ENCODE measurements at places on chromosomes 2 and 18. TPM values are rescaled to one million over a fixed set of nuclear protein-coding genes. Genes with fewer than 3 reads are reported as not detected.

The CNOT11 gene
- 53.7 TPM for polyA plus RNA-seq

The ANKRD30BL gene
- polyA plus RNA-seq, result 0.56 TPM

The FIGN gene
- polyA plus RNA-seq, result 10.4 TPM

The IL36B gene
- not detected for polyA plus RNA-seq

DNA sequence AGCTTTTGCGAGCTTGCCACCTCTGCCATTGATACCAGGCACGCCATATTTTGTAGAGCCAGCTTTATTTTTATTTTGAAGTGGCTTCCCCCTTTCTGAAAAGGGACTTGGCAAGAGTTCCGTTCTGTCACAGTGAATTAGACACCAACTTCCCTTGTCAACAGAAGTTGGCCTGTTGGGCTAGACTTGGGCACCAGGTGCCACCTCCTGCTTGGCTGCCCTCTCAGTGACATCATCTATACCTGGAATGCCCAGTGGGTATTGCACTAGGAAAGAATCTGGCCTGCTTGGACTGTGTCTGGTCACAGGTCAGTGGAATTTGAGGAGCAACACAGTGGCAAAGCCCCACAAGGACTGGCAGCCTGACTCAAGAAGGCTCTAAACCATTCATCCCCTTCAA, 101.0 kb downstream of the BCL2L11 start:
- no peak for DNase-seq

DNA sequence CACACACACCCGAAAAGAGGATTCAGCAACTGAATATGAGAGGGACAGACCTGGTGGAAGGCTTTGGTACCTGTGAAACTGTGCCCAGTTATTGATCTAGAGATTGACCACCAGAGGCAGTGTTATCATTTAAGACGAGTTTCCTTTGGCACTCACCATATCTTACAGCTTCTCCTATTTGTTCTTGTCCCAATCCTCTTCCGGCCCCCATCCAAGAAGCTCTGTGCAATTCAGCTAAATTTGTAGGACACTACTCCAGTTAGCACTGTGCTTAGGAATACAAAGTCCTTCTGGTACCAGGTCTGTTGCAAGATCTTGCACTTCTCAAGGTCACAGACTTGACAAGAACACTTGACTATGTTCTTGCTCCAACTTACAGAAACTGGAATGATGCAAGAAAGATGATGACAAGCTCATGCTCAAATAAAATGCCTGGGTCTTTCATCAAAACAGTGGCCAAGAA, 177.7 kb downstream of the TMEM247 start:
- no peak for DNase-seq

DNA sequence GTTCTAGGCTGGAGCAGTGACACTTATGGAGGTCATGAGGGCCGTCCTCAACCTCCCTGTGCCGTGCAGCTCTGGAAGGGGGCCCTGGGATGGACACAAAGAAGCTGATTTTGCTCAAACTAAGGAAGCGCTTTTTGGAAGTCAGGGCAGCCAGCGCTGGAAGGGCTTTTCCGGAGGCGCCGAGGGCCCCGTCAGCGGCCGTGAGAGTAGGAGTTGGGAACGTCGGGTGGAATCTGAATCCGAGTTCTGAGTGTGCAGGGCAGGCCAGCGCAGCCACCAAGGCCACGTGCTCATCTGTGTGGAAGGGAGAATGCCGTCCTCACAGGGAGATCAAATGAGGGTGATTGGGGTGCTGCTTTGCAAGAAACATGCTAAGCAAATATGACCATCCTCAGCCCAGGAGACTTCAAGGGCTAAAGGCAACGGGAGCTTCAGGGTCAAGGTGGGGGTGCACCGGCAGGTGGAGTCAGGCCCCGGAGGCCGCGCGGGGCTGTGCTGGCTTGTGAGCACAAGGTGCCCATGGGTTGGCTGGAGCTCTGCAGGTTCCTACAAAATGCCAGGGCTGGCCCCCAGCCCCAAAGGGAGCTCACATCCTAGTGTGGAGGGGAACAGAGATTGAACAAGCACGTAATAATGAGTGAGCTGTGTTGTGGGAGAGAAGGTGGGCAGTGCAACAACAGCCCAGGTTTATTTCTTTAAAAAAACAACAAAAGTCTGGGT, 70.4 kb upstream of the HPCAL1 start:
- no peak for DNase-seq

GRCh38 chr2:207996848-207997247, 28.5 kb downstream of the PLEKHM3 start:
- DNase-seq, result no peak

DNA sequence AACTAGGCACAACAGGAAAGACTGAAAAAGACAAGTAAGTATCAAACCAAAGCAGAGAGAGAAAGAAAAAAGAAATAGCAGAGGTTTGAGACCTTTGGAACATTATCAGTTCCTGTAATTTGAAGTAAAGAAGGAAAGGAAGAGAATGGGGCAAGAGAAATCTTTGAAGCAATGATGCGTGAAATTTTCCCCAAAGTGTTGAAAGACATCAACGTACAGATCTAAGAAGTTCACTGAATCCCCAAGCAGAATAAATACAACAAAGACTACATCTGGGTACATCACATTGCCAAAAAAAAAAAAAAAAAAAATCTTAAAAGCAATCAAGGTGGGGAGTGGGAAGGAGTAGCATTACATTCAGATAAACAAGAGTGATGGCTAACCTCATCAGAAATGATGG, 6.0 kb upstream of the SLC30A6 start:
- no peak for DNase-seq

DNA sequence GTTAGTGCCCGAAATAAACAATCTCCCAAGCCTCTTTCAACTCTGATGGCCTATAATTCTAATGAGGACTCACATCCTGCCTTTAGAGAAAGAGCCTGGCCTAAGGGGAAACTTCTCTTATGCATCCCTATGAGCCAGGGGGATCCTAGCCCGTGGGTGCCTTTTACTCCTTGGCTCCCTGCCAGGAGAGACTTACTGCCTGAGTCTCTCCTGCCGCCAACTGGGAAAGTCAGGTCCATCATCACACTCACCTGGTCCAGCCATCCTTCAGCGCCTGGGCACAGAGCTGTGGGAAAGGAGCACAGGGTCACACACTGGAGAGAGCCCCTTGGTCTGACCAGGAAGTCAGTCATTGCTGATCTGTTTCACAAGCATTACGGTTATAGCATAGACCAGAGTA, 24.1 kb downstream of the ENOSF1 start:
- DNase-seq, result no peak

GRCh38 chr18:44170208-44170880, 510.3 kb upstream of the SETBP1 start:
- no peak for DNase-seq

DNA sequence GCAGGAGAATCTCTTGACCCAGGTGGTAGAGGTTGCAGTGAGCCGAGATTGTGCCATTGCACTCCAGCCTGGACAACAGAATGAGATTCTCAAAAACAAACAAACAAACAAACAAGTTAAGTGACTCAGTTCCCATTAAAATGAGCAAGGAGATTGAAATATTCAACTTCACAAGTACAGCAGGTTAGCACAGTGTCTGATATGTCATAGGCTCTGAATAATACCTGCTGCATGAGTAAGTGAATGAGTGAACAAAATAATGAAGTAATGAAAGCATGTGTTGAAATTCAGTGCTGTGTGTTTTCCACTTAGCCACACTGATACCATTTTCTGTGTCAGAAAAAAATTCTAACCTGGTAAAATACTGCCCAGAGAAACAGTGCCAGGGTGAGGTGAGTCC, 41.9 kb upstream of the SETBP1 start:
- DNase-seq, result no peak

DNA sequence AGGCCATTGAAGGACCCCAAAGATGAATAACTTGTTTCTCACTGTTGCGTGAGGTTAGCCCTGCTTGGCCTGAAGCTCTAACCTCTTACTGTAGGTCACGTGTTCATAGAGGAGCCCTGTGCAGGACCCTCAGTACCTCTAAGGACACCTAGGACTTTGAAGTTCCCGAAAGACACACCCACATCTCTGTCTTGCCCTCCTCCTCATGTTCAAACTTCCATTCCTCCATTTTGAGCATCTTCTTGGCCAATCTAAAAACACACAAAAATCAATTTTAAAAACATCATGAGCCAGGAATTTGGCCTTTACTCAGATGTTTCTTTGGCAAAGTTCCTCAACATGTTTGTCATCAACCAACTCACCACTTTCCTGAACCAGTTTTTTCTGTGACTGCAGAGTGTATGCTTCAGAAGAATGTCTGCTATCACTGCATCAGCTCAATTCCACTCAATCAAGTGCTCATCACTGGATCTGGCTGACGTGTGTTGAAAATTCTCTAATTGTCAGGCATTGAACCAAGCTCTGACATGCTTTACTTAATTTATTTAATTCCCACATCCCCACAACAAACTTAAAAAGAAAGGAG, 101.6 kb downstream of the AP1S3 start:
- DNase-seq, result no peak

DNA sequence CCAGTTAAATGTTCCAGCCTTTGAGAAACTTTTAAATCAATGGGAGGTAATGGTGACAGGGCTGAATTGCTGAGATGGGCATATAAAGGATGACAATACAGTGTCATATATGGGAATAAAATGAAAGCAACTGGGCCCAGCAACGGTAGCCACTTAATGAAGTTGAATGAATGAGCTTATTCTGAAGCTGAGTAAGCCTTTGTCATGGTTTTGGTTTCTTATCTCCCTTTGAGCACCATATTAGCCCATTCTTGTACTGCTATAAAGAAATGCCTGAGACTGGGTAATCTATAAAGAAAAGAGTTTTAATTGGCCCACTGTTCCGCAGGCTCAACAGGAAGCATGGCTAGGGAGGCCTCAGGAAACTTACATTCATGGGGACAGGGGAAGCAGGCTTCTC, 3.5 kb upstream of the THUMPD2 start:
- DNase-seq, result no peak

DNA sequence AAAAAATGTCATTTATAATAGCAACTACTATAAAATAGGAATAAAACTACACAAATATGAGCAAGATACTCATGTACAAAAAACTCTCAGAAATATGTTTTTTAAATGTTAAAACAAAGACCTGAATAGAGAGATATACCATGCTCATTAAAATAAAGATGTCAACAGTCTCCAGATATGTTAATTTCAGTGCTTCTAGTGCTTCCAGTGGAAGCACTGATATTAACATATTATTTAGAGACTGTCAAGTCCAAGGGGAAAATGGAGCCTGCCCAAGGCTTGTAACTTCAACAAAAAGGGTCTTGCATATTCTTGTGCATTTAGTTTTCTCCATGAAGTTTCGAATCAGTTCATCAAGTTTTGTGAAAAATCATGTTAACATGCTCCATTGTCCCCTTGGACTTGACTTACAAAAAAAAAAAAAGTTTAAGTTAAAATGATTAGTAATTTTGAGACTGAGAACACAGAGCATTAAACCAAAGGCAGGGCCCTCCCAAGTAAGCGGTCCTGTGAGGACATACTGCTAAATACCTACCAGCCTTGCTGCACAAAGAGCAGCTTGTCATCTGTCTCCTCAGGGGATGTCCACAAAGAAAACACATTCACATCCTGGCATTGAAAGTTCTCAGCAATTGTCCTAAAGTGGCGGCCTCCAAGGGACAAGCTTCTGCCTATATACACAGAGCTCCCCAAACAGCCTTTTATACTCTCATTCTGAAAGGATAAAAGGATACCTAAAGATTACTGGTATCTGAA, 501.9 kb upstream of the CHAC2 start:
- DNase-seq, result no peak

GRCh38 chr2:188773075-188773474, 201.1 kb upstream of the COL3A1 start:
- DNase-seq, result no peak
